D341Med (cell line): ENCODE measurements at places on chromosomes 4 and X.

GRCh38 chrX:146456058-146456457 is 353.5 kb upstream of the CXorf51B start:
- no peak for DNase-seq

GRCh38 chr4:138223231-138223910 is 18.8 kb downstream of the SLC7A11 start:
- no peak for DNase-seq

GRCh38 chrX:18971506-18971905 is 12.4 kb downstream of the PHKA2 start:
- no peak for DNase-seq

GRCh38 chrX:151000861-151001331 is 17.8 kb downstream of the HMGB3 start:
- DNase-seq = no peak

DNA sequence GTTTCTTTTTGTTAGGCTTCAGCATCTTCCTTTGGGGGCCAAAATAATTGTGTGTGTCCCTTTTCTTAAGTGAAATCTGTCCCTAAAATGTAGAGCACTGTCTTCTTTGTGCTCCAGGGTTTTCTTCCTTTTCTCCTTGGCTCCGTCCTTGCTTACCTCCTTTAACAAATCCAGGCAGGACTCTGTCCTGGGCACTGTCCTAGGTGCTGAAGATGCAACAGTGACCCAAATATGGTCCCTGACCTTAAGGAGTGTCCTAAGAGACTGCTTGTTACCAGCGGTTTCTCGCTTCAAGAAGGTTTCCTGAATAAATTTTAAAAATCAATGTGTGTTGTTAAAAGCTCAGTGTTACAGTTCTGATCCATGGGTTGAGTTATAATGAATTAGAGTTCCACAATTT is 471.8 kb downstream of the KCNIP4 start:
- no peak for DNase-seq

DNA sequence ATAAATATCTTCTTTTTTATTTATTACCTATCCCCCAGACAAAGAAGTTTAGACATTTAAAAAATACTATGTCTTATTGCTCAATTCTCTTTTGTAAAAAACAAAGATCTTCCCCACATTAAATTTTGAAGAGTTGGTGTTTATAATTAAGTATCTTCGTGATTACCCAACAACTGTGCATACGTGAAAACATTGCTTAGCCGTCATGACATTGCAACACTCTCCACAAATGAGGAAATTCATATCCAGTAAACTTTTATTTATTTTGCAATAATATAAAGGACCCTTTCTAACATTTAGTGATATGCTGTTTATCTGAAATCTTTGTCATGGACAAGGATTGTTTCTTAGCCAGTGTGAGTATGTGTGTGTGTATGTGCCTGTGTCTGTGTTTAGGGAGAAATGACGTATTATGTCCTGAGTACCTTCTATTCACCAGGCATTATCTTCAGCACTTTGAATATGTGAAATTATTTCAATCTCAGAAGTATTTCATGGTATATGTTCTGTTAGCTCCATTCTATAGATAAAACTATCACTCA is 26.1 kb upstream of the EREG start:
- no peak for DNase-seq

DNA sequence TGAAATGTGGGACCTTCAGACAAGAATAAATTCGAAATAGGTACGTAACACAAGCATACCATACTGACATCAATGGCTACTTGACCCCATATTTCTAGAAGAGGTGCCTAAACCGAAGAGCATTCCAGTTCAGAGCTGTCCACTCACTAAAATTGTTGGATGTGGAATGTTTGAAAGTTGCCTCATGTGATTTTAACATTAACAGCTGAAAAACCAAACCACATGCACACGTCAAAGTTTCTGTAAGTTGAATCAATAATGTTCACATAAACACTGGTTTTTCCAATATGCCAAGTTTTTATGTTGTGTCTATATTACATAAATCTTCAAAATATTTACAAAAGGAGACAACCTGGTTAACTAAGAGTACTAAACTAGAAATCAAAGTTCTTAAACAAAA is 3.5 kb downstream of the UBE2D3 start:
- DNase-seq = no peak

DNA sequence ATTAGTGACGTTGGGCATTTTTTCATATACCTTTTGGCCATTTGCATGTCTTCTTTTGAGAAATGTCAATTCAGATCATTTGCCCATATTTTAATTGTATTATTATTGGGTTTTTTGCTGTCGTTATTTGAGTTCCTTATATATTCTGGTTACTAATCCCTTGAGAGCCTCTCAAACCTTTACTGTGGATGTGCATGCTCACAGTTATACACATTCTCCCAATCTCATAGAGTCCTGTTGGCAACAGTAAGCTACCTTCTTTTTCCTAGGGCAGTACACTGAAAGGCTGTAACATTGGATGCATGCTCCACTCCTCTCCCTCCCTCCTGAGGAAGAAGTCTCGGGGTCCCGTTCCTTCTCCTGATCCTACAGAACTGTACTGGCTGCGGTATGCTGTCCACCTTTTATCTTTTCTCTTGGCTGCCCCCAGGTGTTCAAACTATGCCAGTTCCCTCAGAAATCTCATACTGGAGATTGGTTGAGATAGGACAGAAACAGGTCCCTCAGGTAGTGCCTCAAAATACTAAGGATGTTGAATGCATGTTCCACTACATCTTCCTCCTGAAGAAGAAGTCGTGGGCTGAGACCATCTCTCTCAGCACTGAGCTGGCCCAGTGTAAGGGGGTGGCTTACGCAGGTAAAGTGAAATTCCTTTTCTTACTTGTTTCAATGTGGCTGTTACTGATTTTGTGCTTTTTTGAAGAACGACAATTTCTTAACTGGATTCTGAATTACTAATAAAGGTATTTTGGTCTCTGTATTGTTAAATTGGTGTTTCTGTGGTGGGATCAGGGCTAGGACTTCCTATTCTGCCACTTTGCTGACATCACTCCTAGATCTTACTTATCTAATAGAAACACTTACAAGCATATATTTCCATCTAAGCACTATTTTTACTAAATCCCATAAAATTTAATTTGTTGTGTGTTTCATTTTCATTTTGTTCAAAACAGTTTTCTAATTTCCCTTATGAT is 145.4 kb upstream of the HUWE1 start:
- DNase-seq = peak; percentile 58

DNA sequence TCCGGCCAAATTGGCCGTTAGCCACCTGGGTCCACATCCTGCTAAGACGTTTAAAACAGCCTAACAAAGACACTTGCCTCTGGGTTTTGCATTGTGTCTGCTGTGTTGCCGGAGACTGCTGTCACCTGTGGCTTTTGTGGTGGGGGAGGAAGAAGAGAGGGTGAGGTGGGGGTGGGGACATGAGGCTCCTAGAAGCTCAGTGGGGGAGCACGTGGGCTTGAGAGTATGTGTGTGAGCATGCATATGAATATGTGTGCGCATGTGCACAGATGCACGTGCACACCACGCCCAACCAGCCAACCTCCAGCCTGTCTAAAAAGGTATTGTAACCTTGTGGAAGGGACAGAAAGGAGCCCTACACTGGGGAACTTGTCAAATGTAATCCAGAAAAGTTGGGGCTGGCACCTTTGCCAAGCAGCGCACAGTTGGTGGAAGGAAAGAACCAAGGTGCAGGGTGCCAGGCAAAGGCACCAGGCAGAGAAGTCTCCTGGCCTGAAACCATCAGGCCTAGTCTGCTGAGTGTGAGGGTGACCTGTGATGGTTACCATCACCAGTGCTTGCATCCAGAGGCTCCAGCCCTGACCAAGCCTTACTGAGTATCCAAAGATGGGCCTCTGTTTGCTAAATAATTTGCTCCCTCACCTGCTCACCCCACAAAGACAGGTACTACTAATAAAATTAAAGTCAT is 10.1 kb upstream of the SASH3 start:
- DNase-seq = no peak

DNA sequence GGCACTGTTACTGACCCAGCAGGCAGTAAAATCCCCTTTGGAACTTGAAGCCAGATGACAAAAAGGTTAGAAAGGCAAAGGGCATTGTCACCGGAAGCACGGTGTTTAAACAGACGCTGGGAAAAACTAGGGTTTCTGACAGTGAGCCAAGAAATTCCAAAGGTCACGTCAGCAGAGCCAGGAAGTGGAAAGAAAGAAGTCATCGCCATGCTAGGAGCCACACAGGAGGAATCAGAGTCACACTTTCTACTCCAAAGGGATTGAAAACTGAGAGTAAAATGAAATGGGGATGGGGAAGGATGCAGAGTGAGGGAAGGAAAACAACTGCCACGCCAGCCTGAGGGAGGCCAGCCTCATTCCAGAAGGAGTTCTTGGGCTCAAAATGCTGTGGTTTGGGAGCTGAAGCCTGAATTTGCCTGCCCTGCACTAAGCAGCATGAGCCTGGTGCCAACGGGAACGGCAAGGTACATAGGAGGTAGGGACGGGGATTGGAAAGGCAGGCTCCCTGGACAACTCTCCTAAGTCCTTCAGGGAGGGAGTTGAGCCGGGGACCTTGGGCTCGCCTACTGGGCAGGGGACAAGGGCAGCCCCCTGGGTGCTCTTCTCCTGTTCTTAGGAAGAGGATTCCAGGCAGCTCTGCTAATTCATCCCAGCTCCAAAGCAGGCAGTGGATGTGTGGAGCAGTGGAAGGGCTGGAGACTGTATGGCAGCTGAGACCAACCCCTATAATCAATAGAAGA is 66.8 kb downstream of the SOWAHB start:
- no peak for DNase-seq

DNA sequence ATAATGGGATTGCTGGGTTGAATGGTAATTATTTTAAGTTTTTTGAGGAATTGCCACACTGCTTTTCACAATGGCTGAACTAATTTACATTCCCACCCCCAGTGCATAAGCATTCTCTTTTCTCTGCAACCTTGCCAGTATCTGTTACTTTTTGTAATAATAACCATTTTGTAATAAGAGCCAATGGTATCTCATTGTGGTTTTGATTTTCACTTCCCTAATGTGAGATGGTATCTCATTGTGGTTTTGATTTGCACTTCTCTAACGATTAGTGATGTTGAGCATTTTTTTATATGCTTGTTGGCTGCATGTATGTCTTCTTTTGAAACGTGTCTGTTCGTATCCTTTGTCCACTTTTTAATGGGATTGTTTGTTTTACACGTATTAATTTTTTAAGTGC is 213.1 kb upstream of the HDX start:
- DNase-seq = no peak

- no peak for DNase-seq
These were observed 159.2 kb downstream of the FAM13A start for GRCh38 chr4:88897752-88898151.

GRCh38 chr4:129064717-129065116 is 28.6 kb downstream of the SCLT1 start:
- DNase-seq = no peak

GRCh38 chr4:57763070-57763469 is 652.9 kb upstream of the IGFBP7 start:
- DNase-seq = no peak

GRCh38 chrX:24498181-24498580 is 33.1 kb downstream of the PDK3 start:
- DNase-seq = peak; percentile 29

- DNase-seq = no peak
These were observed 206.9 kb upstream of the HCCS start for GRCh38 chrX:10904220-10904619.

- DNase-seq = no peak
These were observed 106.9 kb upstream of the INPP4B start for GRCh38 chr4:142952821-142953580.

GRCh38 chr4:166077782-166078181 is 204.7 kb downstream of the TLL1 start:
- DNase-seq = no peak

GRCh38 chr4:39808231-39808749 is 110.4 kb downstream of the UBE2K start:
- DNase-seq = no peak

GRCh38 chr4:52358883-52359321 is 300.2 kb downstream of the USP46 start:
- no peak for DNase-seq

DNA sequence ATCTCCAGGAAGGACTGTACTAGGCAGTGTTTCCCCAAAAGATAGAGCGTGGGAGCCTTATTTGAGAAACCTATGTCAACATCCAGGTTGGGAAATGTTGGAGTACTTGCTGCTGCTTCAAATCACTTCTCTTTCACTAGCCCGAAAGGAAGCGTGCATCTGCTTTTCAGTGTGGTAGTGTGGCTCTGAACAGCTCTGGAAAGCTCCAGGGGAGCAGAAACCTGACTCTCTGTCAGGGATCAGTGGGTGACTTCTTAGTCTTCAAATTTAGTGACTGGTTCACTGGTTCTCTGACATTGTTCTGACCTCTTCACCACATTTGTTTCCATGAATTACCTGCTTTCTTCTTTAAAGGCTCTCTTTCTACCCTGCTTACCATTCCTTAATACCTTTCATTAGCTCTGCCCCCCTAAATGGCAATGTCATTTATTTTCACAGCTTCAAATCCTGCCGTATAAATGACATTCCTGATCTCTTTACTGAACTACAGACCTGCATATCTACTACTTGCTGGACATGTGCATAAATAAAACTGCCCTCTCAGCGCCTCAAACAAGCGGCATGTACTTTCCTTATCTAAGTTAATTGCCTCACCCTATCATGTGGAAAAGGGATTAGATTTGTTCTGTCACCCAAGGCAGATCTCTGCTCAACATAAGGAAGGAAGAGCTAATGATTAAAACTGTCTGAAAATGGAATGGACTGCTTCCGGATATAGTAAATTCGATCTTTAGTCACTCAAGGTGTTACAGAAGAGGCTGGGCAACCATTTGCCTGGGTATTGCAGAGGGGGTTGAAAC is 37.0 kb downstream of the DLG3 start:
- DNase-seq = no peak

DNA sequence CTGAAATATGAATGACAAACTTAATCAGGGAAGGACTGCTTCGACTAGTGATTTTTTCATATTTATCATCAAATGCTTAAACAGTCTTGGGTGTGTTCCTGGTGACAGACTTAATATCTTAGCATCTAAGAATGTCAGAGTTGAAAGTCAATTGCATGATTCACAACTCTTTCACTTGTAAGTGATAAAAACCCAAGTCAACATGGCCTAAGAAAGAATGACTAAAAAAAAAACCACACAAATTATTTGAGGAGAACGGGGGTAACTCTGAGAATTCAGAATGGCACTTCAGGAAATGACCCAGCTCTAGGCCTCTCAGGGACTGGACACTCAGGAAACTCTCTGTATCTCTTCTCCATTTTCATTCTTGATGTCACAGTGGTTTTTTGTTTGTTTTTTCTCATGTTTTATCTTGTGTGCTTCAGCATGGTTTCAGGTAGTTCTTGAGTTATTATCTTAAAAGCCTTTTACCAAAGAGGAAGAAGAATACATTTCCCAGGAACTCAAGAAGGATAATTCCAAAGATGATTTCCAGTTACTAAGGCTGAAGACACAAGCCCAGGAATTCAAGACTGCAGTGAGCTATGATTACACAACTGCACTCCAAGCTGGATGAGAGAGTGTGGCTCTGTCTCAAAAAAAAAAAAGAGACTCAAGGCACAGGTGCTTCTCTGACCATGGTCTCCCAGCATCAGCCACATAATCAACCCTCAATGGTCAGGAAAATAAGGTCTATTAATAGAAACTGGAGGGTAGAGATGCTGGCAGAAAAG is 1697.8 kb upstream of the IGFBP7 start:
- DNase-seq = no peak
